Tibial nerve (tissue), 4 donors: ENCODE measurements at places on chromosomes 13 and 19. TPM values are rescaled to one million over a fixed set of nuclear protein-coding genes. Genes with fewer than 3 reads are reported as not detected.

GRCh38 chr19:2333807-2334211 is 5.3 kb downstream of the SPPL2B start:
- H3K4me3 ChIP-seq = no peak overlapping the region
- H3K27me3 ChIP-seq = no peaks in the 10 kb centered on the region
- no peaks in the 10 kb centered on the region for H3K36me3 ChIP-seq
- no peak for DNase-seq

DNA sequence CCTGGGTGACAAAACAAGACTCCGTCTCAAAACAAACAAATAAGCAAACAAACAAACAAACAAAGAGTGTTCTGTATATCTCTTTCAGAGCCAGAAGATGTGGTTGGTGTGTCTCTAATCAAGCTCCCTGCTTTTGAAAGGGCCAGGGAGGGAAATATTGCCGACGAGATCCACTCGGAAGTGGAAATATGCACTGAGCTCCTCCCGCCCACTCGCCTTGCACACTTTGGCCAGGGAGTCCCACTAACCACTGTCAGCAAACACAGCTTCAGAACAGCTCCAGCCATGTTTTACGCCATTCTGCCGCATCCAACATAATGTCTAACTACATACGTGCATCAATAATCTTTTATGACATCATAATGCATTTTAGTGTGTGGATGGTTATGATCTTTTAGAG is 155.5 kb upstream of the VSTM2B start:
- H3K27ac ChIP-seq = no peak overlapping the region
- no peaks in the 10 kb centered on the region for H3K36me3 ChIP-seq
- no peaks in the 10 kb centered on the region for H3K4me1 ChIP-seq
- no peak overlapping the region for H3K4me3 ChIP-seq
- no peaks in the 10 kb centered on the region for H3K27me3 ChIP-seq

- H3K4me1 ChIP-seq = no peaks in the 10 kb centered on the region
- H3K4me3 ChIP-seq = no peak overlapping the region
- no peak for DNase-seq
- H3K27me3 ChIP-seq = no peaks in the 10 kb centered on the region
Observed at GRCh38 chr13:26227166-26227971, 5.3 kb upstream of the RNF6 start.

DNA sequence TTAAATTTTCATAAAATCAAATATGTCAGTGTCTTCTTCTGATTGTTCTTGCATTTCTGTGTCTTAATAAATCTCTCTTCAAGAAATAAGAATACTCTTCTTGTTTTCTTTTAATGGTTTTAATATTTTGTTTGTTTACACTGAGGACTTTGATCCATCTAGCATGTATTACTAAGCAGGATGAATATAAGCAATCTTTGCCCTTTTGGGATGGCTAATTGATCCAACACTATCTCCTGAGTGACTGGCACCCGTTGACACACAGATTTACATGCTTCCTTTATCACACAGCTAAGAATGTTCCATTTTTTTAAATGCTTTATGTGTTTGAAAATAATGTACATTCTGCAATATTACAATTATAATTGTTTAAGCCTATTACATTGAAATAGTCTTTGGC is 134.5 kb downstream of the TBC1D4 start:
- no peaks in the 10 kb centered on the region for H3K4me1 ChIP-seq
- no peak overlapping the region for H3K4me3 ChIP-seq
- no peaks in the 10 kb centered on the region for H3K27me3 ChIP-seq
- peaks cover 34% of the 10 kb centered on the region for H3K36me3 ChIP-seq

DNA sequence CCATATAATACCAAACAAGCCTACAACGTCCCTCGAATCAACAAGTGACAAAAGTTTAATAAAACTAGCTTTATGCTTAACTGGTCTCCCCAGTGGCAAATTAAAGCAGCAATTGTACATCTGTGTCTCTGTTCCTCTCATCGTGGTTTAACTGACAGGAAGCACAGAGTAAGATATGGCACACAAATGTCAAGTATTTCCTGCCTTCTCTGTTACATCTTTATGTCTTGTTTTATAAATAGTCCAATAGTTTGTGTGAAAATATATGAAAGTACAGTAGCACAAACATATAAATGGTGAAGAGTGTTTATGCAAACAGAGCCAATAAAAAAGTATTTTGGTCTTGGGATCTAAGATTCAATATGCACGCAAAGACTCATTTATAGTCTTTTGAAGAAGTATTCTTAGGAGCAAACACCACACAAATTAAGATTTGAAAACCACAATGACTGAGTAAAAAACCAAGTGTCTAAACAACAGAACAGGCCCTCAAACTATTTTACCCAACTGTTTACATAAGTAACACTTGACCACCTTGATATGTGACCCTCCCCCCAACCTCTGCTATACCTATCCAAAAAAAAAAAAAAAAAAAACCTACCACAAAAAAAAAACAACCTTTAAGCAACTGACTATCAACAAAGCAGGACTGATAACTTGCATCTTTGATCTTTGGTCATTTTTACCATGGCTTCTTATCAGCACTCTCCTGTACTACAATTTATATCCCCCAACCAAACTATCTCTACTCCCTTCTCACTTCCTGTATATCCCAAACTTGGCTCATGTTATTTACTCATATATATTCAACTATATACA is 14.0 kb downstream of the ELF1 start:
- no peaks in the 10 kb centered on the region for H3K36me3 ChIP-seq
- H3K27ac ChIP-seq = peak overlapping the region; percentile 3
- DNase-seq = no peak
- H3K4me1 ChIP-seq = peaks cover 8% of the 10 kb centered on the region
- no peak overlapping the region for H3K4me3 ChIP-seq

- no peak overlapping the region for H3K4me3 ChIP-seq
- DNase-seq = no peak
- H3K36me3 ChIP-seq = no peaks in the 10 kb centered on the region
- peak overlapping the region; percentile 100 for H3K27ac ChIP-seq
- H3K4me1 ChIP-seq = no peaks in the 10 kb centered on the region
Observed at GRCh38 chr19:42272989-42273406, 3.9 kb downstream of the CIC start.

- no peak overlapping the region for H3K4me3 ChIP-seq
- H3K27ac ChIP-seq = no peak overlapping the region
- H3K4me1 ChIP-seq = no peaks in the 10 kb centered on the region
- H3K27me3 ChIP-seq = no peaks in the 10 kb centered on the region
- DNase-seq = no peak
- H3K36me3 ChIP-seq = no peaks in the 10 kb centered on the region
Observed at GRCh38 chr13:30718661-30719524, 16.4 kb upstream of the ALOX5AP start.

DNA sequence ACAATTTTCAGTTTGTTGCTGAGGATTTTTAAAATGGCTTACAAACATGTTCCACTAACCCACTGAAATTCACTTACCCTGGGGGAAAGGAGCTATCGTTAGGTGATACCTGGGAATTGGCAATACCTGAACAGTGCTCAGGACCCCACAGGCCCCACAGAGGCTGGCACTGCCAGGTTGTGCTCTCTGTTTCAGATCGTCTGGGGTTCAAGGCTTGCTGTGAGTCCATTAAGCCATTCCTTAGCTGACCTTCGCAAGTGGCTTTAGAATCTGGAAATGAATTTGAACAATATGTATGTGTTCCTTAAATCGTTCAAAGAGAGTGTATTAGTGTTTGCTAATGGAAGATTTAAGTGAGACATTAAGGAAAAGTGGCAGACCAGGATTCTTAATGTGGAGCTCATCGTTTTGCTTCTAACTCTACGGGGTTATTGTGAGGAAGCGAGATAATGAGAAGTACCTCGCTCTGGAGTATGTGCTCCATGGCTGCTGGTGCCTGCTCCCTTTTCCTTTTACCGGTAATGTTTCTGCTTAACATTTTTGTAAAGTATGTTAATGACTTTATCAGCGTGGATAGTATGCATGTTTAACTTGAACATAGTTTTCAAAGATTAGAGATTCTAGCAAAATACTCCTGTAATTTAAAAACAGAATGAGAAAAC is 13.6 kb downstream of the KLF5 start:
- no peak for DNase-seq
- H3K4me3 ChIP-seq = peak overlapping the region; percentile 13
- no peaks in the 10 kb centered on the region for H3K36me3 ChIP-seq
- peak overlapping the region; percentile 48 for H3K27ac ChIP-seq
- no peaks in the 10 kb centered on the region for H3K27me3 ChIP-seq
- no peaks in the 10 kb centered on the region for H3K4me1 ChIP-seq

DNA sequence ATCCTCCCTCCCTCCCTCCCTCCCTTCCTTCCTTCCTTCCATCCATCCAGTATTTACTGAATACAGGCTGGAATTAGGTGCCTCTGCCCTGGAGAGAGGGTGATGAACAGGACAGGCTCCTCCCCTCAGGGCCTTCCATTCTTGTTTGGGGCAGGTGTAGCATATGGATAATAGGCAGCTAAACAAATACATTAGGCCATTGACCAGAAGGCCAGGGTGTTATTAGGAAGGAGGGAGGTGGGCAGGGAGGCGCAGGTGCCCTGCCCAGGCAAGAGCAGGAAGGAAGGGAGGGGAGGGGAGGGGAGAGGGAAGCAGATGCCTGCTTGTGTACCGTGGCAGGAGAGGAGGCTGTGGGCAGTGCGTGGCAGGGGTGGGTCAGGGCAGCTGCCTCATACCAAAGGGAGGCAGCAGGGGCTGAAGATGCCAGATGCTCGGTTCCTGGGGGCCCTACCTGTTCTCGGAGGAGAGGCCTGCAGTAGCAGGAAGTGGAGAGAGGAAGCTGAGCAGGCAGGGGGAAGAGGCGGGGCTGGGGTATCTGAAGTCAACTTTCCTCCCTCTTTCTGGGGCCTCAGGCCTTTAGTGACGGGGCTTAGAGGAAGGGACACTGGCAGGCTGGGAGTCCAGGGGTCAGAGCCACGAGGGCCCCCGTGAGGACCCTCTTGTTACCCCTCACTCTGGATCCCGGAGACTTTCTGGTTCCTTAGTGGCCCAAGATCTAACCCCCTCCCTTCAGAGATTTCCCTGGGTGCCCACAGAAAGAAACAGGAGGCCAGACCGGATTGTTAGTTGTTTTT is at the start of gene RINL:
Gene RINL (minus strand): TSS at position 495 of the 794 bp plus-strand sequence. CDS start 1,533 bp downstream, outside the sequence.
- no peak within 1 kb of the TSS for H3K4me3 ChIP-seq
- H3K36me3 ChIP-seq = peaks cover 48% of the 10 kb centered on the region
- peaks cover 17% of the 10 kb centered on the region for H3K4me1 ChIP-seq

- no peak overlapping the region for H3K4me3 ChIP-seq
- no peak overlapping the region for H3K27ac ChIP-seq
- no peaks in the 10 kb centered on the region for H3K36me3 ChIP-seq
- H3K4me1 ChIP-seq = no peaks in the 10 kb centered on the region
Observed at GRCh38 chr19:39924389-39924788, 10.0 kb downstream of the FCGBP start.

DNA sequence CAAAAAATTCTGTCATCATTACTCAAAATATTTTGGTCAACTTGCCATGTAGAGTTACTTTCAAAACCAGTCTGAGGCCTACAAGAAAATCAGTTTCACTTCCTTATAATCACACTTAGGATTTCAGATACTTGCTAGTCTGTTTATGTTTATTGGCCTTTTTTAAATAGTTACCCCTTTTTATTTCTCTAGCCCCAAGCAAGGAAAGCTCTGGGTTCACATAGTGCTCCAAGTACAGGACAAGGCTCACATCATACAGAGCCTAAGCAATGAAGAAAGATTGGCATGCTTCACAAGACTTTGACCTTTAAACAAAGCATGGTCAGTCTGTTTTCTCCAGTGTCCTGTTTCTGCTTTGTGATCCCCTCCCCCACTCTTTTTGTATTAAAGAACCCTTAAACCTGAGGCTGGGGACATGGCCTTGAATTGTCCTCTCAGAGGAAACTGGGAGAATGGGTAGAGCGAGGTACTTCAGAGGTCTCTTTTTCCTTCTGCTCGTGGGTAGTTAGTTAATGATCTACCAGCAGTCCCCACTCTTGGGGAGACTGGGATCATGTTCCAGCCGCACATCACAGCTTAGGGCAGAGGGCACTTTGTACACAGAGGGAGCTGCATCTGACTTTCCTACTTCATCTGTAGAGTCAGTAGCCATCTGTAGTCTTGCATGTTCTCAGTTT is 30.7 kb downstream of the CEACAM1 start:
- peak overlapping the region; percentile 34 for H3K27ac ChIP-seq
- DNase-seq = no peak
- peaks cover 9% of the 10 kb centered on the region for H3K4me1 ChIP-seq
- no peaks in the 10 kb centered on the region for H3K27me3 ChIP-seq
- no peaks in the 10 kb centered on the region for H3K36me3 ChIP-seq

DNA sequence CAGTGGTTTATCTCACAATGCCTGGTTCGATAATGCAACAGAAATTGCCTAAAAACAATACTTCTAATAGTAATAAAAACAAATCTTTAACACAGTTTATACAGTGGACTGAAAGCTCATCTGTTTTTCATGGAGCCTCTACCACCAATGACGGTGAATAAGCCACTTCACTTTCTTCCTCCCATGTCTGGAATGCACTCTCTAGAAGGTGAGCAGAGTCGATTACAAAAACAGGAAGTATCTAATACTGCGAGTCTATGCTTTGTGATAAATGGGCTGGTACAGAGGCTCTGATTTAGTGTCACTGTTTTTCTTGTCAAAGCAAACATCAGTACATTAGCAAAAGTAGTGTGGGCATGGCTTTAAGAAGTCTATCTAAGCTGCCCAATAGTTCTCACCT is 1348.6 kb upstream of the SLC10A2 start:
- no peaks in the 10 kb centered on the region for H3K27me3 ChIP-seq
- no peaks in the 10 kb centered on the region for H3K4me1 ChIP-seq
- no peak for DNase-seq
- H3K4me3 ChIP-seq = no peak overlapping the region

SGCG gene
- total RNA-seq = 2.0 TPM

NLRP7 gene
- total RNA-seq = not detected

ZNF552 gene
- 4.2 TPM for total RNA-seq

FAM216B gene
- total RNA-seq = not detected

LILRB2 gene
- total RNA-seq = 5.9 TPM
